Activated CD4-positive, alpha-beta T cell treated with anti-CD3 and anti-CD28 coated beads, Interleukin-2, amount 50 U/mL, for 4 hours (primary cell): ENCODE measurements at places on chromosomes 7 and 10.

DNA sequence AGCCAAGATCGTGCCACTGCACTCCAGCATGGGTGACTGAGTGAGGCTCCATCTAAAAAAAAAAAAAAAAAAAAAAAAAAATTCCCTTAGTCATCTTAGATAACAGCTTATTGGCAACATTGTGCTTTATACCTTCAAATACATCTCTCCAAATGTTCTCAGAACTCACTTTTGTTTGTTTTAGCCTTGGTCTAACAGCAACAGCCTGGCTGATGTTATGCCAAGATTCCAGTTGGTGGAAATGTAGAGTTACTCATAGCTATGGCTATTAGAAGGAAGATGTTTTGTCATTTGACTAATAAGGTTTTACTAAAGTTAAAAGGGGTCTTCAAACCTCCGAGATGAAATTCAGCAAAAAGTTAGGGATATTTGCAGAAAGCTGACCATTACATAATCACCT, 481.4 kb downstream of the NEBL start:
- DNase-seq, result no peak

- no peak for DNase-seq
Observed at GRCh38 chr10:79393924-79394610, 46.8 kb downstream of the PPIF start.

DNA sequence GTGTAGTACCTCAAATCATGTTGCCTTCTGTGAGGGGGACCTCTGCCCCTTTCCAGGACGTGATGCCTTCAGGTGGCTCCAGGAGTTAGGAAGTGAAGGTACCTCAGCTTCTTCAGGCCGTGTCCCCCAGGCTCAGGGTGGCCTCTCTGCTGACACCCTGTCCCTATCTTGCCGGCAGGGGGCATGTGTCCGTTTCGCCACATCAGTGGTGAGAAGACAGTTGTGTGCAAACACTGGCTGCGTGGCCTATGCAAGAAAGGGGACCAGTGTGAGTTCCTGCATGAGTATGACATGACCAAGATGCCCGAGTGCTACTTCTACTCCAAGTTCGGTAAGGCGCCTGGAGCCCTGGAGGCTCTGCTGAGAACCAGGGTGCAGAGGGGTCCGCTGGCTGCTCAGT, 9.2 kb downstream of the CPSF4 start:
- no peak for DNase-seq

DNA sequence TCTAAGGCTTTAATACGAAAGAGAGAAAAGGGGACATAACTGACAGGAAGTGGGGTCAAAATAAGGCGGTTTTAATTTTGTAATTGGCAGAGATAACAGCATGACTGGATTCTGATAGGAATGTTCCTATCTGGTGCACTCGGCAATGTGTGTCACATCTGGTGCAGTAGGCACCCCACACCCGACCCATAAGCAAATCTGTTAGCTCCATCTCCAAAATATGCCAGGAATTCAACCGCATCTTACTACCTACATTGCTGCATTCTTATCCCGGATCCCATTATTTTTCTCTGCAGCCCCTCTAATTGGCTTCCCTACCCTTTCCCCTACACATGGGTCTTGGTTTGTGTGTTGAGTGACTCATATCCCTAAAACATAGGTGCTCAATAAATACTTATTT, 19.1 kb upstream of the GALNT11 start:
- no peak for DNase-seq

DNA sequence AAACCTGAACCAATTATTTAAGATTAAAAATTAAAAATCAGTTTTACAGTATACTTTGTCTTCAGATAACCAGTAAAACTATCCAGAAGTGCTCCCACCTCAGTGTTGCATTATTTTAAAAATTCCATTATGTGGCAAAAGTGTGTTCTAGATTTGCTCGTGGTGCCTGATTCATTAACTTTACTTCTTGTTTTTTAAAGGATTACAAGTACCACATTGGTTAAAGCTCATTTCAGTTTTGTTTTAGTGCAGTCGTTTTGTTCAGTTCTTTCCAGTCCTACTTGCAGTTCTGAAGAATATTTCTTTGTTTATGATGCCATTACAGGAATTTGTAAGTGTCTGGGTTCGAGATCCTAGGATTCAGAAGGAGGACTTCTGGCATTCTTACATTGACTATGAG, 69.0 kb downstream of the SNX10 start:
- DNase-seq, result no peak

DNA sequence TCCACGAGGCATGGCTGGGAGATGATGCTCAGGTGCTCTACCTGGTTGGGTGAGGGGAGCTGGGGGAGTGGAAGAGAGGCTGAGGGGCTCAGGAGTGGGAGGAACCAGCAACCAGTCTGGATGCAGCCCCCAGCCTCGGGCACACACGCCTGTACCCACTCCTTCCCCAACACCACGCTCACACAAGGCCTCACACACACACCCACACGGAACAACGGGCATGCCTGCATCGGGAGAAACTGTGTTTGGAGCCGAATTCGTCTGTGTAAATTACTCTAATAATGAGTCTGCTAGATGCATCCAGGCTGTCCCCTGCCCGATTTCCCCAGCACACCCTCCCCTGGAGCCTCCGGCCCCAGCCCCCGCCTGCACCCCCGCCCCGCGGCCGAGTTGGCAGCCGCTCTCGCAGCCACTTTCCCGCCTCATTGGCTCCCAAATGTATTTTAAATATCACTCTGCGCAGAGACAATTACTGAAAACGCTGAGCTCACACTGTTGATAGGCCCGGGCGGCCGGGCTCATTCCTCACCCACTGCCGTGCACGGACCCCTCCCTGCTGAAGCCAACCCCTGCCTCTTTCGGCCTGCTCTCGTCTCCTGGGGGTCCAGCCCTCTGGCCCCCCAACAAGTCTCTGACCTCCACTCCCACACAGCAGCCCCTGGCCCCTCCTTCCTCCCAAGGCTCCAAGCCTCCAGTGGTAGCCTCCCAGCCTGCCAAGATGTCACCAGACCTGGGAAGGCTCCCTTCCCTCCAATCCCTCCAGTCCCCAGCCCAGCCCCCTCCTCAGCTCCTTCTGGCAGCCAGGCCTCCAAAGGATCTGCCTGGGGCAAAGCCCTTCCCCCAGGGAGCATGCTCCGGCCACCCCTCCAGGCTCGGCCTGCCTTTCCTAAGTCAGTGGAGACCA, 11.1 kb downstream of the H2BK1 start:
- no peak for DNase-seq
